Left cardiac atrium (tissue), 4 donors: ENCODE measurements at places on chromosomes 6 and 20. TPM values are rescaled to one million over a fixed set of nuclear protein-coding genes. Genes with fewer than 3 reads are reported as not detected.

Gene COL12A1
- 33.6 TPM for total RNA-seq

Gene DCDC2
- total RNA-seq: not detected

DNA sequence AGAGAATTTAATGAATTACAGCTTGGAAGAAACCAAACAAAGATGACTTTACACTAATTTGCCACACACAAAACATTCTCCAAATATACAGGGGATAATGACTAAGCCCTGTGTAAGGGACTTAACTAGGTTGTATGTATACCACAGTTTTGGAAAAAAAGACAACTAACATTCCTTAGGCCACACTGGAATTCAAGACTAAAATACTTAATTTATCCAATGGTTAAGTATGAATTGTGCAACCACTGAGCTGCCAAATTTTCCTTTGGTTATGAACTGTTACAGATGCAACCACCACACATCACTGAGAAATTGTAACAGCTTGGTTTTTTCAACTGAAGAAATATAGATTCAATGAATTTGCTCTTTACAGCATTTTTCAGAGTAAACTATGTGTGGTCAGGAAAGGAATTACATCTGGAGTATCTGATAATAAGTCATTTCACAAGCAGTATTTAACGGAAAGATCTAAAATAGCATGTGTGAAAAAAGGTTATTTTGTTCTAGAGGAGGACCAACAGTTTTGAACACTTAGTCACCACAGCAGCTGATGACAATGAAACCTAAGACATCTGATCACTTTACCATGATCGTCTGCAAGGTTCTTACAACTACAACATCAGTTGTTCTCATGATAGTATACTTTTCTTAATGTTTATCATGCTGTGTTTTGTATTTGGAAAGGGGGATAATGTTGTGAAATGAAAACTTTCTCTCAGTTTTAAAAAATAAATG, 318.8 kb downstream of the BCKDHB start:
- DNase-seq: no peak

DNA sequence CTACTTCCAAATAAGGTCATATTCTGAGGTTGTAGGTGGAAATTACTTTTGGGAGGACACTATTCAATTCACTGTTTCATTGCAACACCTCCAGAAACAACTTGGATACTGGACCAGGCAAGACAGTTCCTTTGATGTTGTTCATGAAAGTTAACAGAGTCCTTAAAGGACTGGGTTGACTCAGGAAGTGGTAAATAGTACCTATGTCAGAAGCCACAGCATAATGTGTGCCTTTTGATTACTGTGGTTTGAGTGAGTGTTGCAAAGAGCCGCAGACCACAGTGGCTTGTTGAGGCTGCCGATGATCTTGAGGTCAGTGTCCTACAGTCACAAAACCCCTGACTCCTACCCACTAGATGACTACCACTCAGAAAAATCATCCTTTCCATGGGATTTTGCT, 10.9 kb downstream of the IL20RA start:
- no peak for DNase-seq

- DNase-seq: no peak
Observed at GRCh38 chr6:130293800-130294199, 71.0 kb upstream of the SAMD3 start.

- DNase-seq: peak; percentile 89
Observed at GRCh38 chr6:13303668-13304017, 24.7 kb downstream of the TBC1D7 start.

- peak; percentile 25 for DNase-seq
Observed at GRCh38 chr6:169035385-169036240, 218.0 kb downstream of the THBS2 start.

DNA sequence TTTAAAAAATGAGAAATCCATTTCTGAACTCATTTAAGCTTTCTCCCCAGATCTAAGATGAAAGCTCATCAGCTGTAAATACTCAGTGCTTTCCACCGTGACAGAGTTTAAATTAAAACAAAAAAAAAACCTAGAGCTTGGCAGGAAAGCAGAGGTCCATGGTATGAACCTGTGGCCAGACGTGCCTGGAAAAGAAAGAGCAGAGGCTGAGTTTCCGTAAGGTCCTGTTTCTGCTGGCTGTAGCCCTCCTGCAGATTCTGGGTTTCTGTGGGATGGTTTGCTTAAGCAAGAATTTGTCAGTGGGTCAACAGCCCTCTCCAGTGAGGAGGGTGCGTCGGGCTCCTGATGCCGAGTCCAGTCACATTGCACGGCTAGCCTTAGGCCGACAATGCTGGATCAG, 383.2 kb downstream of the SAMD5 start:
- no peak for DNase-seq

DNA sequence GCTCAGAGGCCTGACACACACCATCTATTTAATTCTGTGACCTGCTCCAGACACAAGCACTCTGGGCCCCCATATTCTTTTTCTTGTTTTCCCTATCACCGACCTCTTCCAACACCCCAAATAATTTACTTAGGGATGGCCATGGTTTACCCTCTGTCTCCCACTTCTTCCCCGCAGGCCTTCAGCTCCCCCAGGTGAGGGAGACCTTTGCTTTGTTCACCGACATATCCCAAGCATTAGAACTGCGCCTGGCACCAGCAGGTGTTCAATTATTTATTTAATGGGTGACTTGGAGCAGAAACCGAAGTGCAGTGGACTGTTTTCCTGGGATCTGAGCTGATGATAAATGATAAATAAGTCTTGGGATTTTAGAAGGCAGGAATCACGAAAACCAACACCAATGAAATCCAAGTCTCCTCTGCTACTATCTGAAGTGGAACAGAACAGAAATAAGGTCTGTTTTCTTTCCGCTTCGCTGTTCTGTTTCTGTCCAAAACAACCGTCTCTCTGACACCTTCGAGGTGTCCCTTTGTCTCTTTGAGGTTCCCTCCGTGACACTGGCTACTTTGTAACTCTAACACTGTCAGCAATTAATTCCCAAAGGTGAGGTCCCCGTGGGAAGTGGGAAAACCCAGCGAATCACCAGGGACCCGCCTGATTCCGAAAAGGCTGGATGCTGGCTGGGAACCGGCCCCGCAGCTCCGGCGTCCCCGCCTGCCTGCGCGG, 1.1 kb upstream of the RIN2 start:
- no peak for DNase-seq

GRCh38 chr20:52289956-52290565, 98.5 kb upstream of the ZFP64 start:
- DNase-seq: no peak
